Mononuclear cell (primary cell): ENCODE measurements at places on chromosomes 11 and 22. TPM values are rescaled to one million over a fixed set of nuclear protein-coding genes. Genes with fewer than 3 reads are reported as not detected.

CFAP300 gene
- total RNA-seq = not detected

FOSL1 gene
- 4.0 TPM for total RNA-seq

FDXACB1 gene
- total RNA-seq = 2.0 TPM

SLC25A18 gene
- not detected for total RNA-seq

HIC2 gene
- 8.5 TPM for total RNA-seq

BATF2 gene
- total RNA-seq = not detected

GAL3ST1 gene
- total RNA-seq = 0.10 TPM

OR5L2 gene
- total RNA-seq = not detected

CASP5 gene
- total RNA-seq = 0.84 TPM

IL17REL gene
- total RNA-seq = not detected

PAMR1 gene
- total RNA-seq = 0.10 TPM

THRSP gene
- 0.31 TPM for total RNA-seq

OR4C5 gene
- not detected for total RNA-seq

SMC1B gene
- total RNA-seq = 0.10 TPM

MS4A6E gene
- total RNA-seq = not detected

TYR gene
- not detected for total RNA-seq

ISX gene
- total RNA-seq = not detected

MMP13 gene
- not detected for total RNA-seq

AIP gene
- 77.2 TPM for total RNA-seq

APOA1 gene
- total RNA-seq = 0.31 TPM

APOL5 gene
- not detected for total RNA-seq

SF3B2 gene
- total RNA-seq = 135 TPM

MIOX gene
- not detected for total RNA-seq

UBE4A gene
- 50.5 TPM for total RNA-seq

SSTR3 gene
- 2.4 TPM for total RNA-seq

DLG2 gene
- 1.6 TPM for total RNA-seq

DNAJB7 gene
- total RNA-seq = not detected

CCDC188 gene
- total RNA-seq = not detected

OR10A5 gene
- not detected for total RNA-seq

OR4C3 gene
- total RNA-seq = not detected

TSGA10IP gene
- total RNA-seq = 0.10 TPM
